ENCODE measurements at places on chromosomes 11 and 22.

GRCh38 chr22:39776295-39777009 is 117.1 kb downstream of the ENTHD1 start:
- no peak for DNase-seq

- no peak for DNase-seq
Observed at GRCh38 chr11:71442880-71443279, 5.3 kb downstream of the DHCR7 start.

- no peak for DNase-seq
Observed at GRCh38 chr11:69394234-69394868, 87.1 kb upstream of the LINC01488 start.

DNA sequence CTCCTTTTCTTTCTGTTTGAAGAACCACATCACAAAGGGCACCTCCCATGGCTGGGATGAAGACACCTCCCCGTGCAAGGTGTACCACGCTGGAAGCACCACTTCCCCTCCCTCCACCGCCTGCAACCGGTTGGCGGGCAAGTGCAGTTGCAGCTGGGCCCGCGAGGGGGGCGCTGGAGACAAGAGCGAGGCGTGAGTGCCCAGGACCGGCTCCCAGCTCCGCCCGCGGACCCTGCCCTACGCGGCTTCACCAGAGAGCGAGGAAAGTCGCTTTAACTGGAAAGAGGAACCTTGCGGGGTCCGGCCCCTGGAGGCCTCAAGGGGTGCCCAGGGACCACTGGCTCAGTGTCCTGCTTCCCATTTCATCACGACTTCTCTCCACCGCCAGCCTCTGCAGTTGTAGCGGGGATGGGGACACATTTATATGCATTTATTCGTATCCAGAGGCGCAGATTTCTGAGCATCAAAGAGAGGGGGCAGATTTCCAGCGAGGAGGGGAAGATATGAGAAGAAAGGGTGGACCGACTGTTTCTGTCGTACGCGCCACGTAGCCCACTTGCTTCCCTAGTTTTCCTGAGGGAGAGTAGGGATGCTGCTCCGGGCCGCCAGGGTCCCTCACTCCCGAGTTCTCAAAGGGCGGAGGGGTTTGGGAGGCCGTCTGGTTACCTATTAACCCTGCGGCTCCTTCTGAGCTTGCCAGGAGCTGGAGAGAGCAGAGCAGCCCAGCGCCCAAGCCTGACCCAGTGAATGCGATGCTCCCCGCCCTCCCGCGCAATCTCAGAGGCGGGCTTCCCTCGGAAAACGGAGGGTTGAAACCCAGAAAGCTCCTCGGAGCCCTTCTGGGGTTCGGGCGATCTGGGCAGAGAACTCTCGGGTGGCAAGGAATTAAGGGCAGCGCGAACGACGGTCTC is 3.5 kb downstream of the ESAM start:
- peak; percentile 47 for DNase-seq

GRCh38 chr11:26730414-26731083 is 8.7 kb upstream of the SLC5A12 start:
- no peak for DNase-seq

DNA sequence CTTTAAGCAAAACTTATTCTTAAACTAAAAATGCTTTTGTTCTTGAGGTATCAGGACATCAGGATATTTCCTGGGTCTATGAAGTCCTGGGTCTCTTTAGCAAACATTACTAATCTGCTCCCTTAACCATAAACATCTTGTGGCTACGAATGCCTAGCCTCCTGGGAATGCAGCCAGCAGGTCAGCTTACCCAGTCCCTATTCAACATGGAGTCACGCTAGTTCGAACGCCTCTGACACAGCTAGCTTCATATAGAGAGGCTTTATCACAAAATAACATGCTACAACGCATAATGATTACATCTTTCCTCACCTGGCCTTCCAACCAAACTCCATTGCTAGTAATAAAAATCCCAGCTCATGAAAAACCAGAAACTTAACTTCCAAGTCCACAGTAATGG is 17.5 kb upstream of the FIBIN start:
- no peak for DNase-seq

GRCh38 chr11:19954899-19955298 is 205.4 kb downstream of the DBX1 start:
- no peak for DNase-seq

- no peak for DNase-seq
Observed at GRCh38 chr11:104763930-104764709, 134.1 kb downstream of the CASP12 start.

DNA sequence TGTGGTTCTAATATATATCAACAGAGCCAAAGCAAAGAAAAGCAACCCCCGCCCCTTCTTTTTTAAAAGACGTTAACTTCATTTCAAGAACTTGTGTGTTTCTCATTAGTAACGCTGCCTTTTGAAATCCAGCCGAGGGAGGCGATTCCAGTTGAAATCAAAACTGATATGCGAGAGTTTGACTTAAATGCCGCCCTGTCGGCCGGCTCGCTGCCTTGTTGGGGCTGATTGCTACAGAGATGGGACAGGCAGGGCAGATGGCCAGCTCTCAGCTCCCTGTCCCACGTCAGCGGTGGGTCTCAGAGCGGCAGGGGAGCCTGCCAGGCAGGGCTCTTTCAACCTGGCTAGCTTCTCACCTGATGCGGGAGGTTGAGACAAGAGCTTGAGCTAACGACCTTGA is 51.9 kb upstream of the ALX4 start:
- no peak for DNase-seq

GRCh38 chr11:35223371-35223796 is 84.4 kb downstream of the CD44 start:
- DNase-seq: no peak

GRCh38 chr22:48424201-48424627 is 1403.5 kb downstream of the BRD1 start:
- no peak for DNase-seq

GRCh38 chr11:124082371-124082770 is 32.9 kb upstream of the VWA5A start:
- no peak for DNase-seq

DNA sequence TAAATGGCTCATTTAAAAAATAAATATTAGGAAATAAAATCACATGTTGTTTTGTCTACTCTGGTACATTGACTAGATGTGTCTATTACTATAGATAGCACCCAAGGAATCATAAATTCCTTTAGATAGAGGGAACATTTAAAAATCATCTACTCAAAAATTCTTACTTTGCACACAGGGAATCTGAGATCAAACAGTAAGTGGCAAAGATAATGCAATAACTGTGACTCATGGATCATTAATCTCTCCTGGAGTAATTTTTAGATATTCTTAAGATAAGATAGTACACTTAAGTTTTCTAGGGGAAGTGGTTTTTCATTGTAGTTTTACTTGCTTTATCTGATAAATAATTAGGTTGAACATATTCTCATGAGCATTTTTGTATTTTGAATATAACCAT is 468.9 kb downstream of the LUZP2 start:
- no peak for DNase-seq

DNA sequence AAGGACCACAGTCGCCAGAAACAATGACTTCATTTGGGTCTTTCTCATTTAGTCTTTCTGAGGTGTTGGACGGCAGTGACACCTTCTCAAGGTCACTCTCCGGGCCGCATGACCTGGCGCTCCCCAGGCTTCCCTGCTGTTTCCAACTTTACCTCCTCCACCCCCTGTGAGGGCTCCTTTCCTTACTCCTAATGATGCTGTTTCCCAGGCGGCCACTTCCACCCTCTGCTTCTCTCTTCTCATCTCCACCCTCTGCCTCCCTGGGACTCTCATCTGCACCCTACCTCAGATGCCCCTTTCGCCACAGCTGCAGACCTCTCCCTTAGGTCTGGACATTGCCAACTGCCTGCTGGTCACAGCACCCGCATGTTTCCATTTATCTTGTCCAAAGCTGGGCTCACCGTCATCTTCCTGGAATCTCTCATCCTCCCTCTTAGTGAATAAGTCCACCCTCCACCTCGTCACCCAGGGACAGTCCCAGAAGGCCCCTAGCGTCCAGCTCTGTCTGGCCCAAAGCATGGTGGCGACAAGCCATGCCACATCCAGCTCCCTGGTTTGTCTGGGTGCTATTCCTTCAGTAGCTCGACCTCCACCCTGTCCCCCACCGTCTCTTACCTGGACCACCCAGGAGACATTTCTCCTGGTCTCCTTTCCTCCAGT is 113.8 kb downstream of the BUD13 start:
- no peak for DNase-seq

DNA sequence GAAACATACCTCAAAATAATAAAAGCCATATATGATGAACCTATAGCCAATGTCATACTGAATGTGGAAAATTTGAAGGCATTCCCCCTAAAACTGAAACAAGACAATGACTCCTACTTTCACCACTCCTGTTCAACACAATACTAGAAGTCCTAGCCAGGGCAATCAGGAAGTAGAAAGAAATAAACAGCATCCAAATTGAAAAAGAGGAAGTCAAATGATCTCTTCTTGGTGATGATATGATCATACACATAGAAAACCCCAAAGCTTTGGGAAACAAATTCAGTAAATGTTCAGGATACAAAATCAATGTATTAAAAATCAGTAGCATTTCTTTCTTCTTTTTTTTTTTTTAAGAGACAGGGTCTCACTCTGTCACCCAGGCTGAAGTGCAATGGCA is 109.9 kb downstream of the DLG2 start:
- DNase-seq: no peak

DNA sequence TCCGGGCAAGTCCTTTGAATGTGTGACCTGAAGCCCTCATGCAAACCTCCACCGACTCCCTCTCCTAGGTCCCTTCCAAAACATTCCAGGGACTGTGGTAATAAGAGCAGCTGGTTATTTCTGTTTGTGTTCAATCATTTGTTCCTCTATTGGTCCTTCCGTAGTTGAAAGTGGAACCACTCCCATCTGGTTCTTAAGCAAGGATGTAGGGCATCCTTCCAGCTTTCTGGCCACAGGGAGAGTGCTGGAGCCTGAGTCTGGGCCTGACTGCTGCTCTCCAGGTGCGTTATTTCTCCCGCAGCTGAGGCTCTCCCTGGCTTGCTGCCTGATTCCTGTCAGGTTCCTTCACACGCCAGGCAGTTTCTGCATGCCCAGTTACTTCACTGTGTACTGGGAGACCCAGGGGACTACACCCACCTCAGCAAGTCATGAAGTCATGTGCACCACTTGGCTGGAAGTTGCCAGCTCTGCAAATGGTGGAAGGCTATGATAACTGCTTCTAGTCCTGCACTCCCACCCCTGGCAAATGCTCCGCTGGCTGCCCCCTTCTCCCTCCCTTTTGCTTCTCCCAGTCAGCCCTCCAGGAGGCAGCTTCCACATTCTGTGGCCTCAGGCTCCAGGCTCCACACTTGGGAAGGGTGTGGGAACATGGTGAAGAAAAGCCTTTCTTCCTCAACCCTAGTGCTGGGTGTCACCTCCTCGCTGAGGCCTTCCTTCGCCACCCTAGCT is 4.0 kb upstream of the ALX4 start:
- no peak for DNase-seq
